ENCODE measurements at places on chromosomes 5 and 9.

DNA sequence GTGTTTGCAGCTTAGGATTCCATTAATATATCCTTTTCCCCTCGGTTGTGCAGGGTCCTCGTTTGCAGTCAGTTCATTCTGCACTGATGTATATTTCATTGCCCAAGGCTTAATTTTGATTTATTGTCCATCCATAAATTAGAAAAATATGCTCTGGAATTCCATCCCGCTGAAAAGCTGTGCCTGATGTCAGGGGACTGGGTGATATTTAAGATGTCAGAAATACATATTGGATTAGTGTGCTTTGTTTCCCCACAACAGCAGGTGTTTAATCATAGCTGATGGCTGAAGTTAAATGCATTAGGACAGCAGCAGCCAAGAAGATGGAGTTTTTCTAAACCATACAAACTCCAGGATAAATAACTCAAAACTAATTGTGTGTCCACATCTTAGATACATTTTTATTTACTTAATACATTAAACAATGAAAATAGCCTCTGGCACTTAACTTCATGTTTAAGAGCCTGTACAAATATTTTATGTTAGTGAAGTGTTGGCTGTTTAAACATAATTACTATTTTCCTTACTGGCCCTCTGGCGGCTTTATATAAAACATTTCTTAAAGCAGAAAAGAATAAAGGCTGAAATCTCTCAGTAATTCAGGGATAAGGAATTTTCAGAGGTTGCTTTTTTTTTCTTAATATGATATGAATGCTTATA is 170.4 kb upstream of the TBCA start:
- DNase-seq = no peak

DNA sequence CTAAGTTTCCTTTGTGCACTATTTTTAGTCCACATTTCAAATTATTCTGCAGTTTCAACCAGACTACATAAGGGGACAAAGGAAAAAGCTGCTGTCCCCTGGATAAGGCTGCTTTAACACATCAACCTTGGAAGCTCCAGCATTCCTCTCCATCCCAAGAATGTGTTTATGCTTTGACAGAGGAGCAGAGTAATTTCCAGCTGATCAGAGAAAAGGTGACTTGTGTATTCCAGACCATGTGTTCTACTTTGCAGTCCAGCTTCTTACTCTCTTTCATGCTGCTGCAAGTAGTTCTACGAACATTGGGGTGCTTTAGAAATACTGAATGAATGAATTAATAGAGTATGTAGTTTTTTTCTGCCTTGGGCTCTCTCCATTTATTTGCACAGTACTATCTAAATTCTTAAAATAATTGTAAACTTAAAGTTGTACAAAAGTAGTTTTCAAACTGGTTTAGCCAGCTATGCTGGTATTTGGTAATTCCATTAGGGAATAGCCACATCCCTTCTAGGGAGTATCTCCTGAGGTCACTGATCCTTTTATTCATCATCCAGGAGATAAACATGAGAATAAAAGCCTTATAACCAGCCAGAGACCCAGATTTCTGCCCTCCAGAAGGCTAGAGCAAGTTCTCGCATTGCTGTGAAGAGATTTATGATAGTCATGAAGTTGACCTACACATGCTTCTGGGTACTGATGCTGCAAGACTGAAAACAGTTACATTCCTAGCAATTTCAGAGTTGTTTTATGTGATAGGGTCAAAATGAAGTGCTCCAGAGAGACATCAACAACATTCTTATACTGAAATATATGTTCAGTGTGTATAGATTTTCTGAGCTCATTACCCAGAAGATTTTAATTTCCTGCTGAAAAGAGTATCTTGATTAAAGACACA is 215.2 kb downstream of the COMMD10 start:
- no peak for DNase-seq

- DNase-seq = no peak
Measured at GRCh38 chr9:107647611-107648010, 158.0 kb upstream of the KLF4 start.

DNA sequence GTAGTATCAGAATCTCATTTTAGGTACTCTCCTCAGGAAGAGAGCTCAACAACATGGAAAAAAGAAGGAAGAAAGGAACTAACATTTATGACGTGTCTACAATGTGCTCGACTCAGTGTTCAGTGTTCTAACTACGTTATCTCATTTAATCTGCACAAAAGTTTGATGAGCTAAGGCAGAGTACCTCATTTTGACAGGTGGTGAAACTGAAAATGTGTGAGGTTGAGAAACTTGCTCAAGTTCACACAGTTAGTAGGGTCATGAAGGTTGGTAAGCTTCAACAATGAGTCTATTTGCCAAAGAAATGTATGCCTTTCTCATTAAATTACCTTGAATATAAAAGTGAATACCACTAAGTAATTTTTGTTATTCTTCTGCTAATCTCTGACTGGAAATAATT is 165.1 kb downstream of the CAAP1 start:
- no peak for DNase-seq

GRCh38 chr9:82410866-82411265 is 422.3 kb downstream of the SPATA31D1 start:
- no peak for DNase-seq

GRCh38 chr9:89137542-89138462 is 40.8 kb downstream of the SHC3 start:
- no peak for DNase-seq

DNA sequence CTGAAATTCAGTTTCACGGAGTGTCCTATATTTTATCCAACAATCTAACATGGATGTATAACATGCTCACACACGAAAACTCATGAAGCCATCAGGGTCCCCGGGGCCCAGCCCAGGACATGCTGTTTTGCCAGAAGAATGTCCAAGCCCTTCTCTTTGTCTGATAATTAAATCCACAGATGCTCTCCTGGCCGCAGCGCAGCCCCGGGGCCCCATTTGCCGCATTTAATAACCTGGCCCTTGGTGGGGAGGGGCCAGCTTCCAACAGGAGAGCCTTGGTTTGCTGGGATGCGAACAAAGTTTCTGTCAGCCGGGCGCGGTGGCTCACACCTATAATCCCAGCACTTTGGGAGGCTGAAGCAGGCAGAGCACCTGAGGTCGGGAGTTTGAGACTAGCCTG is 30.0 kb downstream of the PLPP7 start:
- no peak for DNase-seq
